ENCODE measurements at places on chromosomes 5 and 9.

DNA sequence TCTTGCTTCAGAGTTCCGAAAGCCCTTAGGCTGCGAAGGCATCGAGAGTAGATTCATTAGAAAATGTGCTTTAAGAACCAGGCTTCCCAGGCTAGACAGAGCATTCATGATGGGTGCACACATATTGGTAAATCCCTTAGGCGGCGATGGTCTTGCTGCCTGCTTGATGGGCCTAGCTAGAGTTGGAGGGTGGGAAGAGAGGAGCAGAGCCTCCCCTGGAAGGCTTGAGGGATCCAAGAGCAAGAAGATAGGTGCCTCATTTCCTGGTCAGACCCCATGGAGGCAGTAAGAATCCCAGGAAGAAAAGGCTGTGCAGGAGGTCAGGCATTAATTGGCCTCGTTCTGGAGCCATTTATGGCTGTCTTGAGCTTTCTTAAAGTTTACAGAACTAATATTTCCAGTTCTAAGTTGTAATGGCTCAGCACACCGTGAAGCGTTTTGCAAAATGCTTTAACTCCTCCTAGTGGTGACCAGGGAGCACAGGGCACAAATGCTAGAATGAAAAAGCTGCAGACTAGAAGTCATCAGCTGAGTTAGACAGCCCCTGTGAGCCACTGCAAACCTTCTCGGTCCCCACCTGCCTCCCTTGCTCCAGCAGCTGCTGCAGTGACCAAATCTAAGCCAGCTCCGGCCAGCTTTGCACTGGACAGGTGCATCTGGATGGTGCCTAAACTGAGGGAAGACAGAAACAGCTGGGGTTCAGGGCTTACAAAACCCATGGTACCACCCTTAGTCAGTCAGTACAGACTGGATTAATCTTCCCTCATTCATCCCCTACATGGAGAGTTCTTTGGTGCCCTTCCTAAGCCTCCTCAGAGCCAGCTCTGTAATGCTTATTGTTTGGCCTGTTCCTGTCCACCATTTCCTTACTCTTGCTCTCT is 14.7 kb downstream of the SLC45A2 start:
- DNase-seq: no peak

DNA sequence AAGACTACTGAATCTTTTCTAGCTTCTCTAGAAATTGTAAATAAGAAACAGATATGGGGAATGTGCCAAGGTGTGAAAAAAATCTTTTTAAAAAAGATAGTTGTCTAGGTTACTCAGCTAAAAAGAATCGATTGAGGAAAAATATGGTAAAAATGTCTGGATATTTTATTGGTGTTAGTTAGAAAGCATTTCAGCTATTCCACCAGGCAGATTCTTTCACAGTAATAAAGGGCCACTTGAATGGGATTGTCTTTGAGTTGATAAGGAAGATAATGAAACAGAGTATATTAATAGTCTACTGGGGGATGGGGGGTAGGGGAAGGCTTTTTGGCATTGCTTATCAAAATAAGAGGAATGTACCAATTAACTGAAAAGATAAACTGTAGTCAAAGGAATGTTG is 51.9 kb downstream of the SLIT3 start:
- no peak for DNase-seq

DNA sequence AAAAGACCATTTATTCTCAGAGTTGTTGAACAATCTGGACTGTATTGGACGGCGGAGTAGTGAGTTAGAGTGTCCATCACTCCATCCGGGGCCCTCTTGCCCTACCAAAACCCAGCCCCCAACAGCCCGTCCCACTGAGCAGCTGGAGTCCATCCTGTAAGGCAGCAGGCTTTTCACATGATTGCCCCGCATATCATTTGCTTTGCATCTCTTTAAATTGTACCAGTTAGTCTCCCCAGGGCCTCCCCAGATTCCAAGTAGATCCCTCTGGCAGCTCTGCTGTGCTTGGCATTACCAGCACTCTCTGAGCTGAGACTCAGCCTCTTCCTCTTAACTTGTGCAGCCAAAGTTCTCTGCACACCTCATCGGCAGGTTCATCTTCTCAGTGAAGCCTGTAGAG is 48.6 kb upstream of the ADCY2 start:
- no peak for DNase-seq

DNA sequence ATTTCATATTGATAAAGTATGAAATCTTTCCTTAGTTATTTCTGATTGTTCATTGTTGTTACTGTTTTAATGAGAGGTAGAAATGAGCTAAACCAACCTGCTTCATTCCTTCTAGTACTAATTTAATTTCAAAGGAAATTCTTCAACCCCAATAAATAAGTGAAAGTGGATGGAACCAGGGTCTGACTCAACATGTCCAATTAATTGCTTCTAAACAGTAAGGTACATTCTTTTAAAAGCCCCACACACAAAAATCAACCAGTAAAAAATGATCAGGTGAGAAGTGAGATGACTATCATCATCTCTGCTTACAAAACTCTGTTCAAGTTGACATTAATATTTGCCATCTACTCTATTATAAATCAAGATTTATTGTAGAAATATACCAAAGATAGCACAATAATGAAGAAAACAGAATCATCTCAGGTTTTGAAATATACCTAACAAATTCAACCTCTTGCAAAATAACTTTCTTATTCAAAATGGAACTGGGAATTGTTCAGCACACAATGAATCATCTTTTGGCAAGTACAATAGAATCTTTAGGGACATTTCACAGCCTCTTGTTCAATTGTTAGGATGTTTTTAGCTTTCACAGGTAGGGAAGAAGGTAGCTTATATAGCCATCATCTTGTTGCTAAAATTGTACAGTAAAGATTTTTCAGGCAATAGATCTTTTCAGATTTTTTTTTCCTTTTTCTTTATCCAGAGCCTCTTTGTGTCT is 114.5 kb downstream of the RPS23 start:
- no peak for DNase-seq

GRCh38 chr9:100443781-100444768 is 17.1 kb downstream of the MSANTD3 start:
- DNase-seq: no peak

GRCh38 chr5:107155707-107156106 is 515.0 kb downstream of the EFNA5 start:
- DNase-seq: no peak

DNA sequence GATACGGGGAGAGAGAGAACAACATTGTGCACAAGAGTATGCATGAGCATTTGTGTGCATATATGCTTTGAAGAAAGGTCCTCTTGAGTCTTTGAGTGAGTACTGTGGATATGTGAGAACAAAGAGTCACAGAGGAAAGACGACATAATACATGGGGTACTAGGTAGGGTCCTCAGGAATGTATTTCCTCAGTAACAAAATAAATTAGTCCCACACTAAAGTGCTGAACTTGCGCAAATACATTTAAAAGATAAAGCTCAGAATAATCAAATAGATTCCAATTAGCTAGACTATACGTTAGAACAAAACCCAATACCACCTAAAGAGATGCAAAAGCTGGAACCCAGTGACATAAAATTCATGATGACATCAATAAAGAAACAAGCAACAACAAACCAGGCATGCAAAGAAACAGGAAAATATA is 70.8 kb downstream of the RAPGEF6 start:
- DNase-seq: no peak

DNA sequence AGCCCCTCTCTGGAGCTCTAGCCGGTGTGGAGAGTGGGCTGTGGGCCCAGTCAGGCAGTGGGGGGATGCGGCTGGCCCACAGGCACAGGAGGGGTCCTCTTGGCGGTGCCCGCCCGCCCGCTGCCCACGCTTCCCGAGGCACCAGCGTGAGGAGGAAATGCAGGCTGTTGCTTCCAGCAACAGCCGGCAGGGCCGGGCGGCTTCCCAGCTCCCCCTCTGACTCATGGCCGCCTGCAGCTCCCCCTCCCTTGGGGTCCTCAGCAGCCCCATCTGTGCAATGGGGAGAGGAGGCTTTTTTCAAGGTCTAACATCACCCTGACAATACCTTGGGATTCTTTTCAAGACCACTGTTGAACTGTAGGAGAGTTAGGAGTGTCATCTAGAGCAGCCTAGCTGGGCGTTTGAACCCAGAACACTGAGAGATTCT is 10.4 kb downstream of the CXXC5 start:
- DNase-seq: no peak

DNA sequence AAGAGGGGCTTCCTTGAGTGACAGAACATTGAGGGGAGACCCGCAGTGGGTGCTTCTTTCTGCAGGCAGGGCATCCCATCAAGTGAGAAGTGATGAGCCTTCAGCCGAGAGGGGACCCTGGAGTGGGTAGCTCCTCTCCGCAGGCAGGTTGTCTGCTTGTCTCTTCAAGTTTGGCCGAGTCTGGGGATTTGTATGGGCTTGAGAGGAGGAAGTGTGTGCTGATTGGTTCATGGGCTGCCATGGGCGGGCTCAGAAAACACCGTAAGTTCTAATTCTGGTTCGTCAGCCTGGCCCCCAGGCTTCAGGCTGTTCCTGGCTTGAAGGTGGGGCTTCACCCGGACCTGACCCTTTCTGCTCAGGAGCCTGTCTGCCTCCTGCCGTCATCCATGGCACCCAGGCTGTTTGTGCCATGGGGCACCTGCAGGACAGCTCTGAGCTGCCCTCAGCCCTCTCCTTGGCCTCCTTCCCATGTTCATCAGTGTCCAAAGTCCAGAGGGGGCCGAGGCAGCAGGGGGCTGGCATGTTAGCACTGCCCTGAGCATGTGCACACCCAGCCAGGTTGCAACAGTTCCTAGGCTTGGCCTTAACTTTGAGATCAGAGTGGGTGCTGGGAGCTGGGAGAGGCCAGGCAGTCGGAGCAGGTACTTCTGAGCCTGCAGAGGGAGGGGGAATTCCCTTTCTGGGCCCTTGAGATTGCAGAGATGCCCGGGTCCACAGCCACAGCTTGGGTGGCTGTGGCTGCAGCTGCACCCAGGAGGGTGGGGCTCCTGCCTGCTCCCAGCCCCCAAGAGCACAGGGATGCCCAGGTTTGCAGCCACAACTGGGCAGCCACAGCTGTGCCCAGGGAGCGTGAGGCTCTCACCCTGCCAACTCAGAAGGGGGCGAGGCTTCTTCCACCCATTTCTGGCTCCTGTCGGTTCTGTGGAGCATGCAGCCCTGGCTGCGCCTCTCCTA is 13.5 kb upstream of the DHFR start:
- DNase-seq: no peak

GRCh38 chr9:135480071-135480939 is 723 bp downstream of the PPP1R26 start:
- no peak for DNase-seq

Data from stimulated activated CD4-positive, alpha-beta T cell treated with anti-CD3 and anti-CD28 coated beads, Interleukin-12 subunit alpha, Interleukin-12 subunit beta, amount 100 ng/mL, for 48 hours (primary cell).